ENCODE measurements at places on chromosomes 16 and 17.

DNA sequence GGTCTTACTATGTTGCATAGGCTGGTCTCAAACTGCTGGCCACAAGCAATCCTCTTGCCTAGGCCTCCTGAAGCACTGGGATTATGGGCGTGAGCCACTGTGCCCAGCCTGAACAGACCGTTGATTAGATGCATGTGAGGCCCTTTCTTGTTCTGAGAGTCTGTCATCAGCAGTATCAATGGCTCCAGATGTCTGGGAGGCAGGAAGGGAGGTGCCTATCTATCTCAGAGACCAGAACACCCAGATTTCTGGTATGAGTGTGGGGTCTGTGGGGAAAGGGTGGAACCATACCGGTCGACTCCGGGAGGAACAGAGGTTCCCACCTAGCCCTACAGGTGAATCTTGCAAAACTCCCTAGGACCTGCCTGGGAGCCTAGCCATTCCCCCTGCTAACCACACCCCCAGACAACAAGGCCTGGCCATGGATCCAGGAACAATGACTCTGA lies 71.7 kb downstream of the PRKCB start:
- no peak for DNase-seq

DNA sequence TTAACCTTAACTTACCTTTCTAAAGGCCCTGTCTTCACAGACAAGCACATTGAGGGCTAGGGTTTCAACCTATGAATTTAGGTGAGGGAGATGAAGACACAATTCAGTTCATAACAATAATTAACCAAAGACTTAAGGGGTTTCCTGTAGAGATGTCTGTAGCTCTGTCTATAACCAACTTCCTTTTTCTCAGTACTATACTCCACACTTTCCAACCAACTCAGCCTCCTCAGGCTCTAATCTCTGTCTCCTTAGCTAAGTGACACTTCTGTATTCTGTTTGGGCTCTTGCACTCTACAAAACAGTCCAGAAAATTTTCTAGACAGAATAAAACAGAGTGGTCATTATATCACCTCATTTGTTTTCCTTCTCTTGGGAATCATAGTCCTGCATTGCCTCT lies 25.8 kb downstream of the CAPNS2 start:
- DNase-seq: no peak

DNA sequence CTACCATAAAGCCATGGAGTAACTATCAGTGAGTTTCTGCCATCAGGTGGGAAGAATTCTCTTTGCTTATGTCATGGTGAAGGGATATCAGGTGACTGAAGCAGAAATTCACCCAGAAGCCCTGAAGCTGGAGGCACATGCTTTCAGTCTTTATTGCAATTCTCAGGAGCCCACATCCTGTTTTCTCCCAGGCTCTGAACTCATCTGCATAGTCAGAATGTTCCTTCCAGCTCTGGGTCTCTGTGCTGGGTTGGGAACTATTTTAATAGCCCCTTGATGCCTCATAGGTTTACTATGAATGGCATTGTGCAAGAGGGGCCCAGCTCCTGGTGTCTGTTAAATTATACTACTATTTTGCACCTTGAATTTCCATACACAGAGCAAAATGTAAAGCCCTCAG lies 198.4 kb upstream of the SOX9 start:
- DNase-seq: peak; percentile 53

- DNase-seq: no peak
Measured at GRCh38 chr16:79721270-79721669, 120.7 kb upstream of the MAF start.

DNA sequence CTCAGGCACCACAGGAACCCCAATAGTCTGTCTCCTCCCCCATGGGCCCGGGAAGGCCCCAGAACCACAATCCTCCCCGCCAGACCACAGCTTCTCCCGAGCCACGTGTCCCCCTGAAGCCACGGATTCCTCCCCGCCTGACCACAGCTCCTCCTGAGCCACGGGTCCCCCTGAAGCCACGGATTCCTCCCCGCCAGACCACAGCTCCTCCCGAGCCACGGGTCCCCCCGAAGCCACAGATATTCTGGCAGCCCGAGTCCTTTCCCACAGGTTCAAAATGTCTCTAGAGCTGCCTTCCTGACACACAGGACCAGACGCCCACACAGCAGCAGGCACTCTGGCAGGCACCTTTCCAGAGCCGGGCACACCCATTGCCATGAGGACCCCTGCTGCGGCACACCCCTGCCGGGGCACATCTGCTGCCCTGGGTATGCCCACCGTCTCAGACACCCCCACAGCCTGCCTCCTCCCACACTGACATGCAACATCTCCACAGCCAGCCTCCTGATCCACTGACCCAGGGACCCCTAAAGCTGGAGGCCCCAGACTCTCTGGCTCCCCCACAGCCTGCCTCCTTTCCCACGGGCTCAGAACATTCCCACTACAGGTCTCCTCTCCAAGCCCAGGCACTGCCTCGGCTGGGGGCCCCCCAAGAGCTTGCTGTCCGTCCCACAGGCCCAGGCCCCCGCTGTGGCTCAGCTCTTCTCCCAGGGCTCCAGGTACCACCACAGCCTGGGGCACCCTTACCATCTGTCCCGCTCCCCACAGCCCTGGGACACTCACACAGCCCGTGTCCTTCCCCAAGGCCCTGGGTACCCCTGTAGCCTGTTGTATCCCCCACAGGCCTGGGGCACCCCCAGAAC lies 2.2 kb downstream of the KIAA0753 start:
- DNase-seq: no peak

GRCh38 chr17:78865682-78866390 lies 25.2 kb upstream of the USP36 start:
- DNase-seq: peak; percentile 83

- no peak for DNase-seq
Measured at GRCh38 chr17:50892101-50892776, 26.1 kb upstream of the TOB1 start.
